ENCODE measurements at places on chromosomes 2 and 18.

DNA sequence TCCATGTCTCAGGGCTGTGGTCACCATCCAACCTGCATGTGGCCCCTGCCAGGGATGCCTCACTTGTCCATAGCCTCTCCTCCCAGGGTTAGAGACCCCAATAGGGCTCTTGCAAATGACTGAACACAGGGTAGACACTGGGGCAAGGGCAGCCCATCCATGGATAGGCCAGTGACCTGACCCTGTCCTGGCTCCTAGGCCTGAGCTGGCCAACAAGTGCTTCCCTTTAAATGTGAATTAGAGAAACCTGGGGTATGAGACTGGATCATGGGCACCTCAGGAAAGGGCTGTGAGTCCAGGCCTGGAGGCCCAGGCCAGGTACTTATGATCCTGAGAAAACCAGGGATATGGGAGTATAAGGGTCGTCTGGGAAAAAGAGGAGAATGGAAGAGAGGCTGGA lies 64.5 kb downstream of the COPS8 start:
- no peak for DNase-seq

GRCh38 chr2:234308073-234308812 lies 188.6 kb downstream of the ARL4C start:
- DNase-seq: no peak

- no peak for DNase-seq
These were observed 71.1 kb upstream of the SH3BP4 start for GRCh38 chr2:234880551-234881211.

DNA sequence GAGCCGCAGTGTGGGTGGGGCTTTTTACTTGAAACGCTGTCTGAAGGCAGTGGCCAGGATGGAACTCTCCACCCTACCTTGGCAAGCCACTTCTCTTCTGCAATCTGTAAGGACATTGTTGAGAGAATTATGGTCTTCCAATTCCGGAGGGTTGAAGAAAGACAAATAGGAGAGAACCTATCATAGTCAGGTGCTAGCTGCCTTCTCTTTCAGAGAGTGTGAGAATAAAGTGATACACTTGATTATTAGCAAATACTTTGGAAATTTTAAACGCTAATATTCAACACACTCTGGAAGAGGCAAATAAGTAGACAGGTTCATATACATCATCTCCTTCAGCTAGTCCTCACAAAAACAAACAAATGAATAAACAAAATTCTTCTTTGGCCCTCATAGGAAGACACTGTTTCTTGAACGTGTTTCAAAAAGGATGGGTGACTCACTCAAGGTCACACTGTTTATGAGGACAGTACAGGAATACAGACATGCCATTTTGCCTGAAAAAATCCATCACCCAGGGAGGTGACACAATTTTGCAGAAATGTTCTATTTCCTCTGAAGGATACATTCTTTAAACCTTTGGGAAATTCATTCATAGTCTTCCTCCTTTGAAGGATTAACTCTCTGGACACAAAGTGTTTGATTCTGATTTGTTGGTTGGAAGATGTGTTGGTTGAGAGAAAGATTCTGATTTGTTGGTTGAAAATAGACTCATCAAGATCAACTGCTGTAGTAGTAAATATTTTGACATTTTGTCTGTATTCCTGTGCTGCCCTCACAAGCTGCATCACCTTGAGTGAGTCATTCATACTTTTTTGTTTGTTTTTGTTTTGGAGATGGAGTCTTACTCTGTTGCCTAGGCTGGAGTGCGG lies 2.2 kb upstream of the IL1RN start:
- DNase-seq: no peak

DNA sequence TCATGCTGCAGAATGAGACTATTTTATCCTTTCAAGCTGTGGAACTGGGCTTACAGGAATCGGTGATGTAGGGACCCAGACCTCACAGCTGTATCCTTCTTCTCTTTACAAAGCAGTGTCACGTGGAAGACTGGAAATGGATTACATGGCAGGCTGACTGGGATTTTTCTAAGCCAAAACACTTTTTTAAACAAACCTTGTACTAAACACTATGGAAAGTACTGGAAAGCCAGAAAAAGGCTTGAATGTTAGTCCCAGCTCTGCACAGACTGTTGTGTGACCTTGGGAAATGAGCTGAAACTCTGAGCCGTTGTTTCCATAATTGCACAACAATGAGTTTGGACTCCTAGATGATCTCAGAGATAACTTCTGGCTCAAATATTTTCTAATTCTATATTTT lies 7.6 kb upstream of the ADAM23 start:
- DNase-seq: no peak

- DNase-seq: no peak
These were observed 929.7 kb downstream of the LRP1B start for GRCh38 chr2:141201016-141201565.

- DNase-seq: no peak
These were observed 138.3 kb upstream of the STK17B start for GRCh38 chr2:196309691-196310090.

GRCh38 chr2:173865971-173866873 lies 99.0 kb downstream of the SP3 start:
- DNase-seq: no peak
